ENCODE measurements at places on chromosomes 3 and 15.

DNA sequence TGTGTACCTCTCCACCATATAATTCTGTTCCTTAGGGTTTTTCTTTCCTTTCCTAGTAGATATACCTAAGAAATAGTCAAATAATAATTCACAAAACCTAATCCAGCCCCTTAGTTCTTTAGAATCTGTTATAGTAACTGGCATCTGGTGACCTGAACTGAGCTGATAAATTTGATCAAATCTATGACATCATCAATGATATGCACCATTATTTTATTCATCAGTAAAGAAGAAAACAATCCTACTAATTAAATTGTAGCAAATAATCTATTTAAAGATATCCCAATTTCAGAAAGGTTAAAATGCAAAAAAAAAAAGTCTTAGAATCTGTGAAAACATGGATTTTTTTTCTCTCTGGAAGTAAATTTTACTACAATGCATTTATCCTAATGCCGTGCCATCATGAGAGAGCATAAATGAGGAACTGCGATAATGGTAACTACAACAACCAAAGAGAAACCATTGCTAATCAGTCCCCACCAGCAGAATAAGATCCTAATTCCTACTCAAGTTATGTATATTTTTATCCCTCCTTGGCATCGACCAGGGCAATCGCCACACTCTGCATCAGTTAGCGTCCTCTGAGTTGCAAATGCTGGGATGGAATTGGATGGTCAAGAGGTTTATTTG lies 6.6 kb upstream of the MNS1 start:
- no peak for DNase-seq

GRCh38 chr3:122283796-122284445 lies 41.1 kb upstream of the CSTA start:
- DNase-seq = no peak

DNA sequence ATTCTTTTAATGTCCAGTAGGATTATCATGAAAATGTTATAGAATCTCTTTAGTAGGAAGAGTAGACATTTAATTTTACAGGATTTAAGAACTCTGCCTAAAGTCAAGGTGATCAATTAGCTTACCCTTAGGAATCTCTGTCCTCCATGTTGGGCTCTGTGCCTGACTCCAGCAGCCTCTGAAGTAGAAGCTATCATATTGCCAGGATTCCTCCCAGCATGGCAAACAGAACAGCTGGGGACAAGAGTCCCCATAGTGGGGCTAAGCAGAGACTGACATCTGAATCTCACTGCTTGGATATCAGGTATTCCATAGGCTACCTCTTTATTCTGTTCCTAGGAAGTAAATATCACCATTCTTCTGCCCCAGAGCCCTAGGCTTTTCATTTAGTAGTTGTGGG lies 1.5 kb downstream of the SLC15A2 start:
- no peak for DNase-seq

DNA sequence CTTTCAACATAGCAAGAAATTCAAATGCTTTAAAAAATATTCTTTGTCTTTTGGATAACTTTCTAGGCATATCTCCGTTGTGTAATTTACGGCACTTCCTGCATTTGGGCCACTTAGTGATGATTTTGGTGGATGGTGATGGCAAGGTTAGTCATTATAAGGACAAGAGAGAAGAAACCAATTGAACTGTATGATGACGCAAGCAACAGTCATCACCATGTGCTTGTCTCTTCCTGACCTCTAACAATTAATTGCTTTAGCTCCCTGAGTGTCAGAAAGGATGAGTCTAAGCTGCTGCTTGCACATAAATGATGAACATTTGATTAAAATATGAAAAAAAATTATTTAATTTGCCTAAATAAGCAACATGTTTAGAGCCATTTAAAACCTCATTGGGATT lies 11.3 kb upstream of the P2RY12 start:
- DNase-seq = no peak

GRCh38 chr3:14688525-14688924 lies 13.6 kb downstream of the C3orf20 start:
- DNase-seq = no peak

Measured in CD4-positive, alpha-beta T cell treated with Interleukin-17A for 1 hour (primary cell).